ENCODE measurements at places on chromosomes 1 and 21.
A peak's percentile ranks its signal among the peaks of the same experiment; 100 is the strongest.

DNA sequence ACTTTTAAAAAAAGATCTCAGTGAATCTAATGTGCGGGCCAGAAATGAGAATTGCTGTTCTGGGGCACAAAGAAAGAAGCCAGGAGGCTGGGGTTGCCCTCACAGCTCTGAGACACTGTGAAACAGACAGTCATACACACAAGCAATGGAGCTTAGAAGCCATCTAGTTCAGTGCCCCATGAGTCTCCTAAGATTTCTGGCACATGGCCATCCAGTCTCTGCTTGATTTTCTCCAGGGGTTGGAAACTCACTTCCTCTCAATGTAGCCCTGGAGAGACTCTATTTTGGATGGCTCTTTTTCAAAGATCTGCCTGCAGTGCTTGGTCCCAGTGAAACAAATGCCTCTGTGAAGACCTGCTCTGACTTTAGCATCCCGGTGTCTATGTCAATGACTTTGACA lies 38.6 kb downstream of the KCNN3 start:
- no peak for DNase-seq
- H3K27ac ChIP-seq: no peak overlapping the region
- H3K4me3 ChIP-seq: no peak overlapping the region
- H3K36me3 ChIP-seq: no peaks in the 10 kb centered on the region

GRCh38 chr1:149846593-149847466 lies 52.5 kb upstream of the BOLA1 start:
- peaks cover 57% of the 10 kb centered on the region for H3K4me1 ChIP-seq
- DNase-seq: no peak
- peak overlapping the region; percentile 80 for H3K27ac ChIP-seq
- H3K27me3 ChIP-seq: no peaks in the 10 kb centered on the region
- peak overlapping the region; percentile 72 for H3K4me3 ChIP-seq

DNA sequence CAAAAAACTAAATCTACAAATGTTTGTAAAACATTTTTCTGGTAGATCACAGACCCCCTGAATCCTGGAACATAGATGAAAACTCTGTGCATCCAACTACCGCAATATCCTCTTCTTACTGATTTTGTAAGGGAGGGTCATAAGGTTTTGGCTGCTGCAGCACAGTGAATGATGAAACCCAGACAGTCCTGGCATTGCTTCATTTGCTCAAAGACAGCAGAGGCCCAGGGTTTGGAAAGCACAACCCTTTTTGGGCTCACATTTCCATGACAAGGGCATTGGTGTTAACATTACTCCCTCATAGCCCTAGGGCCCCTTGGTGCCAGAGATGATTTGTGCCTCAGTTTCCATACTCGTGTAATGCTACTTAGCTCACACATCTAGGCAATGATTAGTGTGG lies 51.2 kb downstream of the PLXNA2 start:
- peaks cover 19% of the 10 kb centered on the region for H3K27me3 ChIP-seq
- no peaks in the 10 kb centered on the region for H3K36me3 ChIP-seq
- H3K27ac ChIP-seq: no peak overlapping the region
- H3K4me3 ChIP-seq: no peak overlapping the region

GRCh38 chr1:57248830-57249229 lies 175.0 kb downstream of the DAB1 start:
- no peak overlapping the region for H3K27ac ChIP-seq
- H3K4me3 ChIP-seq: no peak overlapping the region
- no peaks in the 10 kb centered on the region for H3K36me3 ChIP-seq
- no peaks in the 10 kb centered on the region for H3K27me3 ChIP-seq
- no peak for DNase-seq

GRCh38 chr21:41246808-41247207 lies 69.8 kb upstream of the FAM3B start:
- no peak overlapping the region for H3K4me3 ChIP-seq
- no peaks in the 10 kb centered on the region for H3K4me1 ChIP-seq
- H3K27me3 ChIP-seq: peaks cover 10% of the 10 kb centered on the region
- no peak for DNase-seq
- H3K27ac ChIP-seq: no peak overlapping the region

- no peaks in the 10 kb centered on the region for H3K36me3 ChIP-seq
- no peak for DNase-seq
- H3K4me3 ChIP-seq: no peak overlapping the region
- H3K27ac ChIP-seq: no peak overlapping the region
- H3K27me3 ChIP-seq: peaks cover 7% of the 10 kb centered on the region
Observed at GRCh38 chr21:31078216-31078615, 39.9 kb upstream of the KRTAP19-8 start.

GRCh38 chr1:67652800-67653199 lies 32.2 kb upstream of the GADD45A start:
- DNase-seq: no peak
- H3K27ac ChIP-seq: no peak overlapping the region
- no peaks in the 10 kb centered on the region for H3K36me3 ChIP-seq
- no peak overlapping the region for H3K4me3 ChIP-seq
- H3K4me1 ChIP-seq: no peaks in the 10 kb centered on the region

DNA sequence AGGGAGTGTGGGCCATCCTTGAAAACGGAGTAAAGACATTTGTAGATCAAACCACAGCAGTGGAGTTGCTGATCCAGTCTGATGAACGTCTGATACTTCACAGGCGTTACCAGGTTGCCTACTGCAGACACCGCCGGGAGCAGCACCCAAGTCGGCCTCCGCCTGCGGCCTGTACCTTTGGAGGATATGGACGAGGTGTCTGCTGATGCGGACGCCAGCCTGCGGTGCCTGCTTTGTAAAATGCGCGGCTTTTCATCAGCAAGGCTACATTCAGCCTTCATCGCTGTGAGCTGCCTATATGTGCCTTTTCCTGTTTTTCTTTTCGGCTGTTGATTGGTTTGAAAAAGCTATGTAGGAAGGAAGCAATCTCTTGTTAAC lies 16.0 kb downstream of the SLX9 start:
- no peaks in the 10 kb centered on the region for H3K4me1 ChIP-seq
- no peak for DNase-seq
- no peaks in the 10 kb centered on the region for H3K27me3 ChIP-seq
- no peak overlapping the region for H3K27ac ChIP-seq

GRCh38 chr1:213858581-213858980 lies 129.2 kb upstream of the PROX1 start:
- H3K4me1 ChIP-seq: peaks cover 3% of the 10 kb centered on the region
- no peak overlapping the region for H3K4me3 ChIP-seq
- H3K27me3 ChIP-seq: no peaks in the 10 kb centered on the region
- no peaks in the 10 kb centered on the region for H3K36me3 ChIP-seq
- DNase-seq: no peak

GRCh38 chr1:23585321-23586022 lies 26.2 kb upstream of the ID3 start:
- peaks cover 30% of the 10 kb centered on the region for H3K27me3 ChIP-seq
- no peak for DNase-seq
- no peaks in the 10 kb centered on the region for H3K36me3 ChIP-seq
- no peak overlapping the region for H3K27ac ChIP-seq
- peaks cover 10% of the 10 kb centered on the region for H3K4me1 ChIP-seq

DNA sequence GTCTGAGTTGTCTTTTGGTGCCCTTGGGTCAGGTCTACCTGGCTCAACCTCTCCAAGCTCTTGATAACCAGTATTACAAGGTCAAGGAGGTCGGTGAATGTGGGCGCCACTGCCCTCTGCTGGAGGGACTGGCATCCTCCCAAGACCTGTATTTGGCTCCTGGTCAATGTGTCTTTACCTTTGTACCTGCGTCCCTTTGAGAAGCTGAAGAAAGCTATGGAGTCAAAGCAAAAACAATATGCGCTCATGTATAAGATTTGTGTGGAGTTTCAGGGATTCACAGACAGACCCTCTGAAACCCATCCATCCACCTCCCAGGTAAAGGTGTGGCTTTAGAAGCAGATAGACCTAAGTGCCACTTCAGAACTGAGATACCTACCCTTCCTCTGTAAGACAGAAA lies 61.8 kb upstream of the NBL1 start:
- no peak overlapping the region for H3K27ac ChIP-seq
- H3K4me3 ChIP-seq: no peak overlapping the region
- H3K4me1 ChIP-seq: peaks cover 17% of the 10 kb centered on the region

GRCh38 chr1:74429580-74429979 lies 82.8 kb downstream of the LRRC53 start:
- no peaks in the 10 kb centered on the region for H3K36me3 ChIP-seq
- H3K4me3 ChIP-seq: no peak overlapping the region
- H3K4me1 ChIP-seq: no peaks in the 10 kb centered on the region
- H3K27ac ChIP-seq: no peak overlapping the region

GRCh38 chr1:180366371-180367068 lies 135.9 kb downstream of the ACBD6 start:
- DNase-seq: no peak
- H3K36me3 ChIP-seq: no peaks in the 10 kb centered on the region
- H3K27me3 ChIP-seq: no peaks in the 10 kb centered on the region
- no peak overlapping the region for H3K4me3 ChIP-seq

GRCh38 chr1:200909757-200910239 lies 15.1 kb downstream of the INAVA start:
- no peak overlapping the region for H3K27ac ChIP-seq
- H3K4me3 ChIP-seq: no peak overlapping the region
- no peaks in the 10 kb centered on the region for H3K36me3 ChIP-seq

DNA sequence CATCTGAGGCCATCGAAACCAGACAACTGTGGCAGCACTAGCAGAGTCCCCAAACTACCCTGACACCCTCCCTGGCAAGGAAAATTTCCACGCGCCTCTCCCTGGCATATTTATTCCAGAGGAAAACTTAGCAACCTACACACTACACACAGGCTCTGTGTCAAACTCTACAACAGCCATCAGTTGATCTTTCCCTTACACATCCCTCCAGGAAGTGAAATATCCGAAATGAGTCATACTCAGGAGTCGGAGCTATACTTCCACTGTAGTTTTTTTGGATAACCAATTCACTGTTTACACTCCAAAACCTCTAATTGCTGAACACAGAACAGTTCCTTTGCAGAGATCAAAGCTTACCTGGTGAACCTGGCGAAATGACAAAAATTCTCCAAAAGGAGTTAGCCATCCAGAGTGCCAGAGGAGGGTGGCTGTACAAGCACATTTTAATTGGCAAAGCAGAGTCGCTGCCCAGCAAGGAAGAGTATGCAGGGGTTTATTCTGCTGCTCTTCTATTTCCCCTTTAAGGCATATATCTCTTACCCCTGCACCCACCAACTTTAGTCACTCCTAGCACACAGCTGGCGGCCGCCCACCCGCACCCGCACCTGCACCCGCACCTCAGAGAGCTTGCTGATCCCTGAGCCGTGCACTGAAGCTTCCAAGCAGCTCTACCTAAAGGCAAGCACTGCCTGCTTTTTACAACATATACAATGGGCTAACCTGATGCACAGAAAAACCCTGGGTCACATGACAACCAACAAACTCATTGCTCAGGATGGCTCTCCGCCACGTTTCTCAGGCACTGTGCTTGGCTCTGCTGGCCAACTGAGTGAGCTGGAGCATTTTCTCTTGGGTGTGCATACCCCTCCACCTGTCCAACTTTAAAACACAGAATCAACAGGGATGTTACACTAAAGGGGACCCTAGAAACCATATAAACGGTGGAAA lies 54.9 kb downstream of the CAPZB start:
- H3K27me3 ChIP-seq: no peaks in the 10 kb centered on the region
- no peak for DNase-seq
- H3K27ac ChIP-seq: peak overlapping the region; percentile 58
- peaks cover 33% of the 10 kb centered on the region for H3K36me3 ChIP-seq

- H3K4me1 ChIP-seq: no peaks in the 10 kb centered on the region
- H3K4me3 ChIP-seq: no peak overlapping the region
- DNase-seq: no peak
- no peaks in the 10 kb centered on the region for H3K27me3 ChIP-seq
Observed at GRCh38 chr21:27476696-27477095, 509.8 kb upstream of the ADAMTS5 start.

- H3K27me3 ChIP-seq: peaks cover 5% of the 10 kb centered on the region
- DNase-seq: no peak
- no peaks in the 10 kb centered on the region for H3K4me1 ChIP-seq
- H3K27ac ChIP-seq: no peak overlapping the region
Observed at GRCh38 chr1:224922404-224923164, 6.9 kb upstream of the DNAH14 start.

- no peaks in the 10 kb centered on the region for H3K36me3 ChIP-seq
- H3K27ac ChIP-seq: no peak overlapping the region
- DNase-seq: no peak
Observed at GRCh38 chr1:44609768-44610526, 64.3 kb downstream of the TMEM53 start.

GRCh38 chr1:156860628-156861423 lies at the start of gene NTRK1:
Gene NTRK1, plus strand, starts transcription at chr1:156860865. Its CDS starts 70 bp downstream, at chr1:156860935.
- peaks cover 61% of the 10 kb centered on the region for H3K4me1 ChIP-seq
- H3K4me3 ChIP-seq: peak within 1 kb of the TSS; percentile 65
- H3K27me3 ChIP-seq: peaks cover 94% of the 10 kb centered on the region
- H3K27ac ChIP-seq: no peak within 1 kb of the TSS

GRCh38 chr21:46114963-46115362 lies 17.1 kb downstream of the COL6A2 start:
- H3K4me3 ChIP-seq: no peak overlapping the region
- H3K27me3 ChIP-seq: no peaks in the 10 kb centered on the region
- no peaks in the 10 kb centered on the region for H3K36me3 ChIP-seq
- no peak overlapping the region for H3K27ac ChIP-seq

DNA sequence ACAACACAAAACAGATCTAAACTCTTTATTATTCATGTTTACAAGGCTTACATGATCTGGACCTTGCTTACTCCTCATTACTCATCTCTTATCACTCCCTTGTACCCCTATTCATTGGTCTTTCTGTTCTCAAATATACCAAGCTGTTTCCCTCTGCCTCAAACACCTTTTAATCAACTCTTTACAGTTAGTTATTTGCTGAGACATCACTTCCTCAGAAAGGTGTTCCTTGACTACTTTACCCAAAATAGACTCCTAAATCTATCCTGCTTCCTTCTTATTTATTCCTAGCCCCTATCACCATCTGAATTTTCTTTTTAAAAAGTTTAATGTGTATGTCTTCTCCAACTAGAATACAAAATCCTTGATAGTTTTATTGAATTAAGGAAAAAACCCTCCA lies 100.6 kb upstream of the SLFNL1 start:
- no peak overlapping the region for H3K4me3 ChIP-seq
- H3K27me3 ChIP-seq: no peaks in the 10 kb centered on the region
- no peak overlapping the region for H3K27ac ChIP-seq

DNA sequence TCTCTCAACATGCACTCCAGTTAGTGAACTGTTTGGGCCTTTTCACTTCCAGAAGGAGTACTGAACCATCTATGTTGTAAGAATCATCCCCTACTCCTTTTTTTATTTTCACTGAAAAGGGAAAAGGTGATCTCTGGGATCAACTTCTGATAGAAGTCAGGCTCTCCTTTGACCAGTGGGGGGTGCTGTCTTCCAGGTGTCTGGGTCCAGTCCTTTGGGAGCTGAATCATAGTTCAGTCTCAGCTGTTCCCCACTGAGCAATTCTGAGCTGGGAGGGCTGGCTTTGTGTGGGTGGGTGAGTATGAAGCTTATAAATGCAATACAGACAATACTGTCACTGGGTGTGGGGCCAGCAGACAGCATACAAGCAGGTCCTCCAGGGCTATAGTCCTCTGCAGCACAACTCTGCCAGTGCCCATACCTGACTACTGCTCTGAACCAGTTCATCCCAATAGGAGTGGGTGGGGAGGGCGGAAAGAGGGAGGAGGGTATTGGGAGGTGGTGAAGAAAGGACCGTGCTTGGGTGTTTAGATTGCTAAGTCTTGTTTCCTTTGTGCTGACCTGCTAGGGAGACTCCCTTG lies 12.5 kb upstream of the SARS1 start:
- peak; percentile 62 for DNase-seq
- no peak overlapping the region for H3K4me3 ChIP-seq
- peaks cover 14% of the 10 kb centered on the region for H3K4me1 ChIP-seq
- peaks cover 16% of the 10 kb centered on the region for H3K27me3 ChIP-seq
